ENCODE measurements at places on chromosomes 7 and 10.

- DNase-seq: no peak
These were observed 15.5 kb downstream of the SVIL start for GRCh38 chr10:29619241-29619669.

DNA sequence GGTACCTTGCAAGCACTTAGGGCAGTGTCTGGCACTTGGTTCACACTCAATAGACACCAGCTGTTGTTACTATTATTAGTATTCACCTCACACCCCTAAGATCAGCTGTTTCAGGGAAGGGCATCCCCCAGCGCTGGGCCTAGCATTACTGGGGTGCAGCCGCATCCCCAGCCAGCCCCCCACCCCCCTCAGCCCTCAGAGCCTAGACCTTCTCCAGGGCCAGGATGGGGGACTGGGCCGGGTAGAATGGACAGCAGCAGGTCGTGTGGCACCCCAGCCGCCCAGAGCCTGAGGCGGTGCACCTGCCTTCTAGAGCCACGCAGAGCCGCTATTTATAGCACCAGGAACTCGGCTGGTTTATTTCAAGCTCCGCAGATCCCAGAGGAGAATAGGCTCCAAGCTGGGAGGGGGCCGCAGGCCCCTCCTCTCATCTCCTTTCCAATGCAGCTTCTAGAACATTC, 60.5 kb downstream of the GTF2IRD1 start:
- DNase-seq: peak; percentile 68

- peak; percentile 5 for DNase-seq
These were observed 101.6 kb downstream of the NKX6-2 start for GRCh38 chr10:132684164-132684891.

DNA sequence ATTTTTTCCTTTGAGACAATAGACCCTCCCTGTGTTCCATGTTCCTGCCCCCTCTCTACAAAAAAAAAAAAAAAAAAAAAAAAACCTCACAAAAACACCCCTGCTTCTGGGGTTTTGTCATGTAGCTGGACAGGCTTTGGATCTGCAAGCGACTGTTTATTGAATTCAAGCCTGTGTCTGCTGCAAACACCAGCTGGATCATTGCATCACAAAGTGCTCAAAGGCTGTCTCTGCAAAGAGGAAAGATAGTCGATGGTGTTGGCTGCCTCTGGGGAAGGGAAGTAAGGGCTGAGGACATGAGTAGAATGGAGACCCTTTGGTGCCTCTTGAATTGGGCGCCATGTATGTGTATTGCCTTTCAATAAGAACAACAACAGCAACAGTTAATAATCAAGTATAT, 471.2 kb downstream of the PLXNA4 start:
- no peak for DNase-seq

DNA sequence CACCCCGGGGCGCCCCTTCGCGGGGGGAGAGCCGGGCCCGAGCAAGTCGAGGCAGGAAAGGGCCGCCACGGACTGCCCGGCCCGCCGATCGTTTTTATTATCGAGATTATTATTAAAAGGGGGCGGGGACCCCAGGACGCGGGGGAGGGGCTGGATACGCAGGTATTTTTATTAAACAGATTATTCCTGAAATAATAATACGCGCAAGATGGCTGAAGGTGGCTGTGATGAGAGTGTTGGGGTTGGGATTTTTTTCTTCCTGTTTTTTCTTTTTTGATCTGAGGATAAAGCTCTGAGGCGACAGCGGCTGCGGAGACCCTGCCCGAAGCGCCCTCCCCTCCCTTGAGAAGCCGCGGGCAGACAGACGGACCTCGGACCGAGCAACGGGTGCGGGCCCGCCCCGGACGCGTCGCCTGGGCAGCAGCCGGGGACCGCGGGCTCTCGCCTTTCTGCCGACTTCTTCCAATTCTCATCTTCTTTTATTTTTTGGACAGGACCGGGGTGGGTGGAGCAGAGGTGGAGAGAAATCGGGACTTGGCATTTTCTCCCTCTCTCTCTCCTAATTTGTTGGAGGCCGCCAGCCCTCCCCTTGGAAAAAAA, 1.4 kb upstream of the TRIM8 start:
- DNase-seq: peak; percentile 42

DNA sequence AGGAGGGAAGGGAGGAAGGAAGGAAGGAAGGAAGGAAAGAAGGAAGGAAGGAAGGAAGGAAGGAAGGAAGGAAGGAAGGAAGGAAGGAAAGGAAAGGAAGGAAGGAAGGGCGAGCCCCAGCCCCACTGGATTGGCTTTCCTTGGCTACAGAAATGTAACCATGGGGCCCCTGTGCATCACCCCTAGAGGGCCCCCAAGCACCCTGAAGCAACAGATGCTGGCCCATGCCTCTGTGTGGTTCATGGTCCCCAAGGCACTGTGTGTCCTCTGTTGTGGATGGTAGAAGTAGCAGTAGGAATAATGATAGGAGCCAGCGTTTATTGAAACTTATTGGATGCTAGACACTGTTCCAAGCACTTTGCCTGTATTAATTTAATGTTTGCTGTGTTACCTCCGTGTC, 116.6 kb upstream of the MACROH2A2 start:
- no peak for DNase-seq

GRCh38 chr10:48672596-48673265, 11.9 kb upstream of the WDFY4 start:
- DNase-seq: no peak

- no peak for DNase-seq
These were observed 497.3 kb upstream of the GALNT17 start for GRCh38 chr7:70634610-70635068.

DNA sequence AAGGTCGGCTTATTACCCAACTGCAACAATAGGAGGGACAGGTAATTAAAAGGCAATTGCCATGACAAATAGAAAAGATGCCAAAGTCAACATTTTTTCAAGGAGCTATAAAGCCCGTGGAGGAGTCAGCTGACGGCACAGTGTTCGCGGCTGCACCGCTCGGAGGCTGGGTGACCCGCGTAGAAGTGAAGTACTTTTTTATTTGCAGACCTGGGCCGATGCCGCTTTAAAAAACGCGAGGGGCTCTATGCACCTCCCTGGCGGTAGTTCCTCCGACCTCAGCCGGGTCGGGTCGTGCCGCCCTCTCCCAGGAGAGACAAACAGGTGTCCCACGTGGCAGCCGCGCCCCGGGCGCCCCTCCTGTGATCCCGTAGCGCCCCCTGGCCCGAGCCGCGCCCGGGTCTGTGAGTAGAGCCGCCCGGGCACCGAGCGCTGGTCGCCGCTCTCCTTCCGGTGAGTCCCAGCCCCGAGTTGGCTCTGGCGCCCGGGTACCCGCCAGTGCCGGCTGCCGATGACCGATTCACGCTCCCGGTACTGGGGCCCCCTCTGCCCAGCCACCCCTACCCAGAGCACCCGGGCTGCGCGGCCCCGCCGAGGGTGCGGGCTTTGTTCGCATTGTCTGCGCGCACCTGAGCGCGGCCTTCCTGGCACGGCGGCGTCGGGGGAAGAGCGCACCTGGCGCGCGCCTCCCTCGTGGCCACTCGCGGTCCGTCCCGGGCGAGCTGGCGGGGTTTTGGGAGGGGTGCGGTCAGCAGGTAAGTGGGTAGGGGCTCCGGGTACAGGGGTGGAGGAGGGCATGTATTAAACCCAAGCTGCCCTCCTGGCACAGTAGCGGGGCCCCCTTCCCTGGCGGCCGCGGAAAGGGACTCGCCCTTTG, at the start of gene VWA2:
TSS of gene VWA2 (plus strand) at position 138 of the 877 bp plus-strand sequence. CDS start 9,460 bp downstream, outside the sequence.
- DNase-seq: no peak

GRCh38 chr7:101287032-101287431, 34.6 kb downstream of the IFT22 start:
- no peak for DNase-seq

GRCh38 chr7:106167439-106168136, 55.5 kb upstream of the SYPL1 start:
- DNase-seq: no peak

- DNase-seq: no peak
These were observed 206.1 kb downstream of the CHRM2 start for GRCh38 chr7:137074391-137075030.

GRCh38 chr10:19974138-19974537, 157.9 kb downstream of the PLXDC2 start:
- DNase-seq: no peak

- DNase-seq: no peak
These were observed 170.4 kb downstream of the EGFR start for GRCh38 chr7:55189146-55189766.

GRCh38 chr10:7441403-7442147, 30.7 kb upstream of the SFMBT2 start:
- no peak for DNase-seq

- DNase-seq: peak; percentile 38
These were observed 9.5 kb downstream of the CYREN start for GRCh38 chr7:135160858-135161653.

- no peak for DNase-seq
These were observed 5.4 kb downstream of the PRKCQ start for GRCh38 chr10:6574664-6575176.

- no peak for DNase-seq
These were observed 11.1 kb downstream of the FAS start for GRCh38 chr10:89001729-89002072.

GRCh38 chr7:45882465-45882810, 5.8 kb upstream of the IGFBP1 start:
- no peak for DNase-seq

GRCh38 chr7:159031750-159032149, 112.9 kb downstream of the VIPR2 start:
- no peak for DNase-seq

GRCh38 chr10:129035052-129035827, 431.8 kb upstream of the MGMT start:
- no peak for DNase-seq

DNA sequence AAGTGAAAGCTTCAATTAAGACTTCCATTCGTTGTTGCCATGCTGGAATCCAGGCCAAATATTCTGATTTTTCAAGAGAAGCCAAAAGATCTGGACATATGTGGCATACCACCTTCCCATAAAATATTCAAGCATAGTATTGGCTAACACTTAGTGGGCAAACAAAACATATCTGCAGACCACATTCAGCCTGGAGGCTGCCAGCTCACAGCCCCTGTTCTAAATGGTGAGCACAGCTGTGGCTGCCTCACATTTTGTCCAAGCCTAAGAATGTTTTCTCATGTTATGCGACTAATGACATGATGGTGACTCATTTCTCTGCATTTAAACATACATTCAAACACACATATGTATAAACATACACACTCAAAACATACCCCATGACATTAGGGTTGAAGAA, 10.6 kb upstream of the CALU start:
- no peak for DNase-seq

- DNase-seq: no peak
These were observed at the start of gene AQP1 for GRCh38 chr7:30911561-30911969. Gene AQP1, plus strand, starts transcription at chr7:30911853. Its CDS starts 57 bp downstream, at chr7:30911910.

DNA sequence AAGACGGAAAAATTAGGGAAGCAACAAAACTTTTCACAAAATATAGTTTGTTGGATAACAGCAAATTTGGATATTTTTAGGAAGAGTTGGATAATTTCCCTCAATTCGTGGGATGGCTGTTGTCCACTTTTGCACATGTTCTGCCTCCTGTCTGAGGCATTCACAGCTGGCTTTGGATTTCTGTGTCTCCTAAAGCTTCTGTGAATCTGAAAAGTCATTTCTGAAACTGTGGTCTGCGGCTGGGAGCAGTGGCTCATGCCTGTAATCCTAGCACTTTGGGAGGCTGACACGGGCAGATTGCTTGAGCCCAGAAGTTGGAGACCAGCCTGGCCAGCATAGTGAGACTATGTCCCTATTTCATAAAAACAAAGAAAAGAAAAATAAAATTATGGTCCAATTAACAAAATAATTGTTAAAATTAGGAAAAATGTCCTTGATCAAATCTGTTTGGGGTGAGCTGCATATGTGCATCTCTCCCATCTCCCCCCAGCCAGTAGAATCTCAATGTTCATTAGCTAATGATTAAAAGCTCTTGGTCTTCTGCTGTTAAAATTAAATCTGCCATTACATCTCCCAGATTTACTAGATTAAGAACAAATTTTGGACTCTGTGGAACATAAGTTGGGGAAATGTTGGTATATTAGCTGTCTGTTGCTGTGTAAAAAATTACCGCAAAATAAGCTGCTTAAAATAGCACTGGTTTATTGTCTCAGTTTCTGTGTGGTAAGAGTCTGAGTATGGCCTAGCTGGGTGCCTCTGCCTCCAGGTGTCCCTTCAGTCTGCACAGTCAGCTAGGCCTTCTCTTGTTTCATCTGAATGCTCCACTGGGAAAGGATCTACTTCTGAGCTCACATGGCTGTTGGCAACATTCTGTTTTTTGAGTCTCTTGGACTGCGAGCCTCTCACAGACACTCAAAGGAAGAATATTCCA, 332.0 kb upstream of the FZD1 start:
- DNase-seq: peak; percentile 67

DNA sequence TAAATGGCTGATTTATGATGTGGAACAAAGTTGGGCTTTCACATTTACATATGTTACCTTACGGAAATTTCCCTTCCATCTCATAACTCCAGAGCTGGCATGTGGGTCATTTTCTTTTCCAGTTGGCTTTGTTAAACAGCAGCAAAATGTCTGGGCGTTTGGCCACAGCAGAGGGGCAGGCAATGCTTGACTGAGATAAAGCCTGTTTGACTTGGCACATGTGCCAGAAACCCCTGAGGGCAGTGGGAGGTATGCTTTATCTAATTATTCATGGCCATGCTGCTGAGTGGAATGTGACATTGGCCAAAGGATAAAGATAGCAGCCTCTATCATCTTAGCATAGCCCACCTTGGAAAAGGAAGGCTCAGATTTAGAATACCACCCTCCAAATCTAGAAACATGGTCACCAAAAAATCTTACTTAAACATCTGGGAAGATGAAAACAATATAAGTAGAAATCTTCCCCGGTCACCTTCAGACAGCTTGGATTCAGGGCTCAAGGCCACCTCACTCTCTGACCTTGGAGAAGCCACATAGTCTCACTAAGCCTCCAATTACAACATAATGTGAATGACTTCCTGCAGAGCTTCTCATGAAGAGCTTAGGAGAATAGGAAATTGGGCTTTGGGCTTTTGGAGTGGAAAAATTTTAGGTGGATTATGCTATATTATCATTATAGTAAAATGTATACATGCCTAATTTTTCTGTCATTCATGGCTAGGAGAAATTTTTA, 101.5 kb downstream of the GRM3 start:
- no peak for DNase-seq

- DNase-seq: no peak
These were observed 35.6 kb upstream of the CNPY1 start for GRCh38 chr7:155581954-155582353.

- DNase-seq: no peak
These were observed 41.9 kb downstream of the AGK start for GRCh38 chr7:141593134-141593533.

- DNase-seq: no peak
These were observed 22.1 kb downstream of the ATP6V1F start for GRCh38 chr7:128884561-128885369.

GRCh38 chr7:132709971-132710567, 133.8 kb upstream of the PLXNA4 start:
- DNase-seq: no peak

- DNase-seq: no peak
These were observed 214.2 kb upstream of the KAT6B start for GRCh38 chr10:74612195-74612594.
